A549 treated with RU486 at 1 μM for 4 hours (cell line): ENCODE measurements at places on chromosomes 6 and 20. TPM values are rescaled to one million over a fixed set of nuclear protein-coding genes. Genes with fewer than 3 reads are reported as not detected.

Gene WFDC5
- not detected in 5 replicates for total RNA-seq

Gene MAP3K5
- 2.0 to 3.1 TPM (median 2.8 TPM) in 5 replicates for total RNA-seq

Gene LMBRD1
- total RNA-seq = 6.2 to 14.3 TPM (median 11.5 TPM) in 5 replicates

Gene CAP2
- total RNA-seq = 12.2 to 15.0 TPM (median 12.9 TPM) in 5 replicates

Gene FBXO9
- total RNA-seq = 30.8 to 42.1 TPM (median 33.9 TPM) in 5 replicates

Gene RUNX2
- total RNA-seq = 1.00 to 1.4 TPM (median 1.2 TPM) in 5 replicates

Gene UST
- total RNA-seq = 2.2 to 3.5 TPM (median 2.5 TPM) in 5 replicates

Gene MYB
- 0.35 to 1.3 TPM (median 0.63 TPM) in 5 replicates for total RNA-seq

Gene RIPPLY2
- total RNA-seq = 0.46 to 0.91 TPM (median 0.84 TPM) in 3 of 5 replicates, not detected in the others

Gene TPX2
- total RNA-seq = 99.8 to 120 TPM (median 109 TPM) in 5 replicates

Gene IP6K3
- 0.08 to 0.19 TPM (median 0.12 TPM) in 3 of 5 replicates, not detected in the others for total RNA-seq

Gene TMEM170B
- 0.17 to 0.87 TPM (median 0.80 TPM) in 5 replicates for total RNA-seq

Gene CST1
- 0.72 to 1.2 TPM (median 0.85 TPM) in 5 replicates for total RNA-seq

Gene DYNLT1
- total RNA-seq = 99.3 to 141 TPM (median 101 TPM) in 5 replicates

Gene STX7
- total RNA-seq = 20.7 to 26.0 TPM (median 22.4 TPM) in 5 replicates

Gene BANF2
- total RNA-seq = not detected in 5 replicates

Gene DEFB126
- total RNA-seq = not detected in 5 replicates

Gene SCUBE3
- 0.03 to 0.06 TPM (median 0.05 TPM) in 5 replicates for total RNA-seq

Gene SLC17A3
- 0.53 to 1.4 TPM (median 0.93 TPM) in 5 replicates for total RNA-seq

Gene AVP
- total RNA-seq = not detected in 5 replicates

Gene CDSN
- total RNA-seq = not detected in 5 replicates

Gene SFTA2
- not detected in 5 replicates for total RNA-seq

Gene STMND1
- not detected in 5 replicates for total RNA-seq
